ENCODE measurements at places on chromosomes 7 and 10. TPM values are rescaled to one million over a fixed set of nuclear protein-coding genes. Genes with fewer than 3 reads are reported as not detected.

Gene NUTM2E
- 0.14 TPM for total RNA-seq

Gene CDK13
- 45.9 TPM for total RNA-seq

Gene SCIN
- total RNA-seq: 0.39 TPM

Gene AGAP6
- total RNA-seq: 27.9 TPM

Gene FFAR4
- 2.7 TPM for total RNA-seq

Gene BAIAP2L1
- total RNA-seq: 66.9 TPM

Gene NEUROG3
- total RNA-seq: not detected

Gene DGKI
- total RNA-seq: 0.84 TPM

Gene CLDN12
- total RNA-seq: 38.4 TPM

Gene ACTR3C
- total RNA-seq: 9.2 TPM

Gene TMEM26
- total RNA-seq: not detected

All from Caco-2 (cell line).